Activated CD4-positive, alpha-beta T cell treated with anti-CD3 and anti-CD28 coated beads for 1 hour (primary cell): ENCODE measurements at places on chromosomes 3 and 15.

- DNase-seq: no peak
These were observed 19.0 kb downstream of the APBA2 start for GRCh38 chr15:28904541-28905315.

- no peak for DNase-seq
These were observed 6.3 kb downstream of the FAM81A start for GRCh38 chr15:59444081-59444835.

DNA sequence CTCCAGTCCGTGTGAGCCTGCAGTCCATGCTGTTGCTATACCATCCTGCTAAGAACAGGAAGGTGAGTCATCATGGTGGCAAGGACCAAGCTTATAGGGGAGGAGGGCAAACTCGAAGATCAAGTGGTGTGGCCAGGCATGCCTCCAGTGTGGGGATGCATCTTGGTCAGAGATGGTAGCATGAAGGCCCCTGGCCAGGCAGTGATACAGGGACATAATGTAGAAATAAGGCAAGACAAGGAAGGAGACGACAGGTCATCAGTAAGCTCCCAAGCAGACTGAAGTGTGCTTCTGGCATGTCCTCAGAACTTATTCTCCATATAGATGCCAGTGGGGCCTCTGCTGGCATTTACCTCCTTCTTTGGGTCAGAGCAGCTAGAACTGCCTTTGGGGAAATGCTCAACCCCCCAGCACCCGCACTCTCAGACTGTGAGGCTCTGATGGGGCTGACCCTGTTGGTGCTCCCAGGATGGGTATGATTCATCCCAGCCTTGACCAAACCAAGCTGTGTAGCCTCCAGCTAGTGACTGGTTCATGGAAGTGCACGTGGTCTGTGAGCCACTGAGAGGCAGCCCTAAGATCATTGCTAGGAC, 52.5 kb upstream of the ATP2B2 start:
- DNase-seq: no peak

DNA sequence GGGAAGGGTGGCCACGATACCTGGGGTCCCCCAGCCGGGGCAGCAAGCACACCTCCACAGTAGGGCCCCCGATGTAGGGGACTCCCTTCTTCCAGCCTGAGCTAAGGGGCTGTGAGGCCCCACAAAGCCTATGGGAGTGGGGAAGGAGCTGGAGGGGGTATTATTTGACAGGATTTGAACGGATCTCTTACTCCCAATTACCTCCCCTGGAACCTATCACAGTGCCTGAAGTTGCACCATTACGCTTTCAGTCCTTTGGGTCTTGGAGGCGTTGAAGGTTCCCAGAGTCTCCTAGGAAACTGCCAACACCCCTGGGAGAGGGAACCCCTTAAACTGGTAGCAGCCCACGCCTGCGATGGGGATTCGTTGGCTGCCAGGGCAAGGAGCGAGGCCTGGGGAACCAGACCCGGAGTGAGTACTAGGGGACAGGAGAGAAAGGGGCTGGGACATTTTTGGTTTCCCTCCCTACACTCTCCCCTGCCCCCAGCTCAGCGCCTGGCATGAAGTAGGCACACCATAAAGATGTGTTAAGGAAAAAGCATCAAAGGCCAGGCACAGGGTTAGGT, 409 bp upstream of the LHFPL4 start:
- no peak for DNase-seq

- DNase-seq: no peak
These were observed 164.7 kb upstream of the UBE2E2 start for GRCh38 chr3:23038471-23038870.
